ENCODE measurements at places on chromosomes 16 and 17.

- no peak for DNase-seq
Measured at GRCh38 chr16:17412791-17413190, 58.0 kb downstream of the XYLT1 start.

GRCh38 chr17:57707892-57708291 is 37.2 kb downstream of the CCDC182 start:
- no peak for DNase-seq

DNA sequence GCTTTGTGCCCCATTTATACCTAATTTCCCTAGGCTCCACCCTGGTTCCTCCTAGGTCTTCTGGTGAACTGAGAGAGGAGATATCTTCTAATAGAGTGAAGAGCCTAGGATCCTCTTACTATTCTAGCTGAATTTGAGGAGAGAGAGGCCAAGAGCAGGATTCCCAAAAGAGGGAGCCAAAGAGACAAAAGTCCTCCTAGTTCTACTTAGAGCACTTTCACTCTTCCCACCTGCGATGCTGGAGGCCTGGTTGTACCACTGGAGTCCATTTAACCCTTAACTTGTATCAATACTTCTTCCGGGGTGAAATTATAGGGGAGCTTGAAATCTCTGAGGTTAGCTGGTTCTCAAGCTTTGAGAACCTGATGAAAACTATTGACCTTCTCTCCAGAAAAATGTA is 3.4 kb upstream of the SSH2 start:
- DNase-seq = no peak

DNA sequence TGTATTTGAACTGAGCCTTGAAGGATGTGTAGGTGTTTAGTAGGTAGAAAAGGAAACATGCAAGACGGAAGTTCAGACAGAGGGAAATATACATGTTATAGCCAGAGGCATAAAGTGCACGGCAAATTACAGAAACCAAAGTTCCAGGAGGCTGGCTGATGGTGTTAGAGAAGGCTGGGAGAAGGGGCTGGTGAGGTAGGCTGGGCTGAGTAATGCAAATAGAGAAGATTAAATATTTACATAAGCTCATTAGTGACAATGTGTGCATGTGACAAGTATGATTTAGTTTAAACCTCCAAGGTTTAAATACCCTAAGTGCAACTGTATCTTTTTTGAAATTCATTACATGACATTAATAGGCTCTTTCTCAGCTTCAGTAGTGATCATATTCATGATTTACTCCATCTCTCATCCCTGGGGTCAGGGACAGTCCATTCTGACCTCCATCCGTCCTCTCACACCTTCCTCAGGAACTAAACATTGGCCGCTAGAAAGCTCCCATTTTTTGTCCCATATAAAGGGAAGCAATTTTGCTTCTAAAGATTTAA is 399.8 kb upstream of the SALL1 start:
- no peak for DNase-seq

DNA sequence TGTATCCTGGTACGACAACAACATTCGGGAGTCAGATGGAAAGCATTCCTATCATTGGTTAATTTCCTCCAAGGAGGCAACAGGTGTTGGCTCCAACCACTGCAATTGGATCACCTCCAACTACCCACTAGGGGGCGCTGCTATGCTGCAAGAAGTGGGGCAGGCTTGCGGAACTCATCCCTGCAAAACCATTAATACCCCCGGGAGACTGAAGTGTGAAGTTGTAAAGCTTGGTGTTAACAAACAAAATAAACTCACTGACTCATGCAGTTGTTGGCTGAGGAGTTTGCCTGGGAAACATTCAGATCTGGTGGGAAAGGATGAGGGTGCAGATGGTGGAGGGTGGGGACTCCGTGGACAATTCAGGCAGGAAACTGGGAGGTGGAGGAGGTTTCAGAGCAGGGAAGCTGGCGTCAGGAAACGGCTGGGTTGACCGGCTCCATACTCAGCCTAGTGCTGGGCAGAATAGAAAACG is 84.9 kb downstream of the HS3ST2 start:
- DNase-seq = peak; percentile 1

- no peak for DNase-seq
Measured at GRCh38 chr17:28968231-28968913, 17.1 kb upstream of the PHF12 start.

DNA sequence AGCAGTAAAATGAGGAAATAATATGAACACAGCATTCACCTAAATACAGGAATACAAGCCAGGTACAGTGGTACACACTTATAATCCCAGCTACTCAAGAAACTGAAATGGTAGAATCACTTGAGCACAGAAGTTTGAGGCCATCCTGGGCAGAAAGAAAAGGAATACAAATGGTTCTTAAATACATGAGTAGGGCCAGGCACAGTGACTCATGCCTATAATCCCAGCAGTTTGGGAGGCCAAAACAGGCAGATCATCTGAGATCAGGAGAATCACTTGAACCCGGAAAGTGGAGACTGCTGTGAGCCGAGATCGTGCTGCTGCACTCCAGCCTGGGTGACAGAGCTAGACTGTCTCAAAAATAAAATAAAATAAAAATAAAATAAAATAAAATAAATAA is 23.0 kb upstream of the SMG8 start:
- DNase-seq = no peak

DNA sequence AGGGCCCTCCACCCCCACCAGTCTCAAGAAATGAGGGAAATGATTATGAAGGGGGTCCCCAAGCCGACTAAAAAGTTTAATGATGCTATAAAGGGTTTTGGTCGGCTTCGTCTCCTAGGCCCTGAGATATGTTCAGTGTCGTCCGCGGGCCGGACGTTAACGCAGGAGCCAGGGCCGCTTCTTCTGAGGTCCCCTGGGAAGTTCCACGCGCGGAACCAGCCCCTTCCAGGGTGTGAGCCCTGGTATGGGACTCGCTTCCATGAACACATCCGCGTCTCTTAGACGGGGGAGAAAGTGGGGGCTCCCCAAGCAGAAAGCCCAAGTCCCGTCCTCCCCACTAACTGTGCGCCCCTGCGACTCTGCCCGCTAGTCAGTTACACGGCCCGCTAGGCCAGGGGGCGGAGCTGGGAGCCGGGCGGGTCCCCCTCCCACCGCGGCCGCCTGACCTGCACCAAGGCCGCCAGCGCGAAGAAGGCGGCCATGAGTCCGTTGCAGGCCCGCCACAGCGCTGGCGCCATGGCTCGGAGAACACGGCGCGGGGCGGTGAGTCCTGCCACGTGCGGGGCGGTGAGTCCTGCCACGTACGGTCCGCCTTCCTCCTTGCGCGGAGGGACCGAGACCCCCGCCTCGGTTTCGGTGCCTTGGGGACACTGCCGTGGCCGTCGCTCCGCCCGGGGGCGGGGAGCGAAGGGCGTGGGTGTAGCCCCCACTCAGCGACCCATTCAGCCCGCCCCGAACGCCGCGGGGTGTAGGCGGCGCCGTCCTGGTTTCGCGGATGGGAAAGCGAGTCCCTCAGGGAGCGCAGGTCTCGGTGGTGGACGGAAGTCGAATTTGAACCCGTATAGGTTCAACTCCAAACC is at the start of gene TMEM220:
TMEM220 (minus strand) TSS at position 690 of the 860 bp plus-strand sequence; CDS start at position 518, 172 bp downstream.
- no peak for DNase-seq

DNA sequence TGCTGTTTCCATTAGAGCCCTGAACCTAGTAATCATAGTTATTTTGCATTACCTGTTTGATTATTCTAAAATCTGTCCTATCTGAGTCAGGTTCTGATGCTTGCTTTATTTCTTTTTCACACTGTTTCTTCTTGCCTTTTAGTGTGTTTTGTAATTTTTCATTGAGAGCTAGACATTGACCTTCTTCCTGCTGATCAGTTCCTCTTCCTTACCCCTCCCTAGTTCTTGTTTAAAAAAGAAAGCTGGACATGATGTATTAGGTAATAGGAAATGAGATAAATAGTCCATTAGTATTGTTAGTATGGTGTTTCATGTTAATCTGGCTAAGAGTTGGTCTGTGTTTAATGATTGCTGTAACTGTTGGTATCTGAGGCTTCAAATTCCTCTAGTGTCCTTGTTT is 13.4 kb downstream of the WWP2 start:
- DNase-seq = no peak

GRCh38 chr17:64779376-64780095 is 117.4 kb upstream of the SMURF2 start:
- no peak for DNase-seq

GRCh38 chr17:3753624-3754023 is 29.9 kb downstream of the HASPIN start:
- no peak for DNase-seq

DNA sequence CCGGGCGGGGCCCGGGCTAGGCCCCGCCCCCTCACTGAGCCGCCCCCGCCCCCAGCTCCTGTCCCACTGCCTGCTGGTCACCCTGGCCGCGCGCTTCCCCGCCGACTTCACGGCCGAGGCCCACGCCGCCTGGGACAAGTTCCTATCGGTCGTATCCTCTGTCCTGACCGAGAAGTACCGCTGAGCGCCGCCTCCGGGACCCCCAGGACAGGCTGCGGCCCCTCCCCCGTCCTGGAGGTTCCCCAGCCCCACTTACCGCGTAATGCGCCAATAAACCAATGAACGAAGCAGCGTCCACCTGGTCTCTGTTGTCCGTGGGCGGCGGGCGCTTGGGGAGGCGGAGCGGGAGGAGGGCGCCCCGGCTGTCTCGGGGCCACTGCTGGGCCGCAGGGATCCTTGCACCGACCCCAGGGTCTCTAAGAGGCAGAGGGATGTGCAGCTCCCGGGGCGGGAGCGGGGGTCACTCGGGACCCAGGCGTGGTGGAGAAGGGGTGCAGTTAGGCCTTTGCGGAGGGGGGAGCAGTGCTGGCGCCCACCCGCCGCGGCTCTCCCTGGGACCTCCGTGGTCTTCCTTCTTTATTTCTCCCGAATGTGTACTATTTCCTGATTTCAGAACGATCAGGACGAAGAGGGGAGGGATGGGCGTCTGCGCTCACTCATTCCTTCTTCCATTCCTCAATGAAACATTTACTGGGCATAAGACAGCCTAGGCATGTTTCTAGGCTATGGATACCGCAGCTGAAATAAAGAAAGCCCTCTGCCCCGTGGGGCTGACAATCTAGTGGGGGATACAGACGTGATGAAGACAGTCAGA is 2.0 kb downstream of the HBZ start:
- DNase-seq = no peak

GRCh38 chr17:27422601-27423000 is 33.6 kb upstream of the KSR1 start:
- no peak for DNase-seq

DNA sequence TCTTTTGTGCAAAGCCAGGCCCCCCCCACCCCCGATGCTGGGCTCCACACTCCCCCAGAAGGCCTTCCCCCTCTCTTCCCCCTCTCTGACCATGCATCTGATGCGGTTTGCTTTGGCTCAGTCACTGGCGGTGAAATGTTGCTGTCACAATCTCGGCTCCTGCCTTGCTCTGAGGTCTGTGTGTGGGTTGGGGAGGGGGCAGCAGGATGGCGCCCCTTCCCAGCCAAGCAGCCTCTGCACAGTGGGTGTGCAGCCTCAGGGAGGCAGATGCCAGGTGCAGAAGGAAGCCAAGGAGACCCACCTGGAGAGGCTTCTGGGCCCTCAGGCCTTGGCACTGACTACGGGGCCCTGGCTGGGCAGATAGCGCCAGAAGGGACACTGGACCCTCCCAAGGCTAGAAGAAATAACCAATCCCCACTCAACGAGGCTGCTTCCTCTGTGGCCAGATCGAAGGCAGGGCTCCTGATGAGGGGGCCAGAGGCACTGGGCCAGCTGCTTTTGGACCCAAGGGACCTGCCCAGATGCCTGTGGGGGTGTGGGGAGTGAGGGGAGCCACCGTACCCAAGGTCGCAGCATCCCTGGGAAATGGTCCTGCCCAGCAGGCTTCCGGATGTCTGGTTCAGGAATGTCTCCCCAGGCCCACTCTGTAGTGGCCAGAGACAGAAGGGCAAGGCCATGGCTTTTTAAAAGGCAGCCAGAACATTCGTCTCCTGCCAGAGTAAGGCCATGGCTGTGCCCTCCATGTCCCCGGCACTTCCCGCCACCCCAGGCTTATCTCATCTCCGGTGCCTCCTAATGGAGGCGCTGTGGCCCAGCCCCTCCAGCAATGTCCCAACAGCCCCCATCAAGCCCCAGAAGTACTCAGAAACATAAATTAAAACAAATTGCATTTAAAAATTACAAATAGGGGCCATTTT is 43.4 kb upstream of the SLC38A10 start:
- DNase-seq = no peak

DNA sequence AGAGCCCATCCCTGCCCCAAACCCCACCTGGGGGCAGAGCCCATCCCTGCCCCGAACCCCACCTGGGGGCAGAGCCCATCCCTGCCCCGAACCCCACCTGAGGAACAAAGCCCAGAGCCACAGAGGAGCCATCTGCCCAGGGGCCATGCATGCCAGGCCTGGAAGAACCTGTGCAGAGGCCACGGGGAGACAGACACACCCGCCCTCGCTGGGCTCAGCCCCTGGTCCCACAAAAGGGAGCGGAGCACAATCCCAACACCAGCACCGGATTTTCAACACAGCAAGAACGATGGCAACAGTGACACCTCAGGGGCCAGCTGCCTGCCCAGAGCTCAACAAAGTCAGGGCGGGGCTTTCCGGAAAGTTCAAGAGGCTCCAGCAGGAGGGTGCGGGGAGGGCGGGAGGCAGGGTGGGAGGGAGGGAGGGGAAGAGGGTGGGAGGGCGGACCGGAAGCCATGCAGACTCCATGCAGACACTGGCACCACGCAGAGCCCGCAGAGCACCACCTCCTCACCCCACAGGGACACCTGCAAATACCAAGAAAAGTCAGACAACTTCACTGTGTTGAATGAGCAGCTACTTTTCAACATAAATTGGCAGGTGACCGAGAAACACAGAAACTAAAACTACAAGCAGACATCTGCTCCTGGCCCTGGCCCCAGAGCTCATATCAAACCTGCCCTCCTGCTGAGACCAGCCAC is 27.9 kb upstream of the C16orf95 start:
- DNase-seq = no peak

GRCh38 chr17:17104494-17104893 is 62.2 kb downstream of the MPRIP start:
- no peak for DNase-seq

DNA sequence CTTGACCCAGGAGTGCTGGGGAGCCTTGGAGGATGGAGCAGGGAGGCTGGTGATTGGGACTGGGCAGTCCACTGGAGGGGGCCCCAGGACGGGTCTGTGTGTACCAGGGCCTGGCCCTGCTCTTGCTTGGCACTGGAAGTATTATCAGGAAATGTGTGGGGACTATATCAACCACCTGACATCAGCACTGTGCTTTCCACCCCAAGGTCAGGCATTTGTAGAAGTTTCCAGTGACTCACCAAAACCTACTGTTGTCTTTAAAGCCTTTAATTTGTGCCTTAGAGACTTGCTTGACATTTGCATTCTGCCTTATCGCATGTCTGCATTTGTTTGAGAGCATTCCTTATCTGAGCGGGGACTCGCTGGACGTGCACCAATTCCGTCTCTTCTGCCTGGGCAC is 323.1 kb downstream of the FOXL1 start:
- no peak for DNase-seq

- DNase-seq = no peak
Measured at GRCh38 chr17:55237268-55237667, 27.5 kb upstream of the HLF start.

- DNase-seq = no peak
Measured at GRCh38 chr17:70588003-70588402, 418.7 kb downstream of the KCNJ2 start.

DNA sequence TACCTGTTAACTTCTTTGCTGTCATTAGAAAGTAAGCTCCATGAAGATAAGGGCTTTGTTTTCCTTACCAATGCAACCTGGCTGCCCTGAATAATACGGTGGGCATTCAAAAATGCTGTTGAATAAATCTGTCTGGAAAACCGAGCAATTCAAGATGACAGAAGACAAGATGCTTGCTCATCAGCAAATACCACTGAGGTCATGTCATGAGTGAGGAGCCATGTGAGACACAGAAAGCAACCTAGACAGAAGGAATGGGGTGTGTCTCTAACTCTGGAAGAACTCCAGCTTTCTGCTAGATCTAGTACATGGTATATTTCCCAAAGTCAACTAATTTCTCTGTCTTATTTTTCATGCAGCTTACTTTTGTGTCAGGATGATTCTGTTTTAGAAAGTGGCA is 64.2 kb downstream of the STH start:
- no peak for DNase-seq
